SK-N-MC (cell line): ENCODE measurements at places on chromosomes 16 and 17.

DNA sequence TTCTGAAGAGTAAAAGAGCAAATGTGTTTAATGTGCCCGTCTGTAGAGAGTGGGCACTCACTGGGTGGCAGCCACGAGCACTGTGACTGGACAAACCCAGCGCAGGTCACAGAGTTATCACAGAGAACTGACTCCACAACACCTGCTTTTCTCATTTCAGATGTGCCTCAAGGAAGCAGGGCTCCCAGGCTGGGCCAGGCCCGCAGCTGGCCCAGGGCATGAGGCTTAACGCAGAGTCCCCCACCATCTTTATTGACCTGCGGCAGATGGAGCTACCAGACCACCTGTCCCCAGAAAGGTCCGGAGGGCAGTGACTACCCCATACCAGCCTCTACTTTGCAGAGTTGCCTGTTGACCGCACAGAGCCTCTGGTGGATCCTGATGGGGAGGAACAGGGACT lies 11.9 kb downstream of the DNAAF8 start:
- DNase-seq, result no peak

- no peak for DNase-seq
Measured at GRCh38 chr17:79410681-79411080, 200.2 kb downstream of the RBFOX3 start.

GRCh38 chr17:36840796-36841195 lies 96.5 kb upstream of the LHX1 start:
- DNase-seq, result no peak

GRCh38 chr17:51667706-51668083 lies 407.3 kb downstream of the UTP18 start:
- DNase-seq, result no peak

GRCh38 chr17:59378675-59379074 lies 47.2 kb downstream of the YPEL2 start:
- no peak for DNase-seq

GRCh38 chr16:9151074-9151473 lies 59.6 kb downstream of the HAPSTR1 start:
- DNase-seq, result no peak

GRCh38 chr16:65772134-65772732 lies 594.3 kb upstream of the CDH5 start:
- no peak for DNase-seq

DNA sequence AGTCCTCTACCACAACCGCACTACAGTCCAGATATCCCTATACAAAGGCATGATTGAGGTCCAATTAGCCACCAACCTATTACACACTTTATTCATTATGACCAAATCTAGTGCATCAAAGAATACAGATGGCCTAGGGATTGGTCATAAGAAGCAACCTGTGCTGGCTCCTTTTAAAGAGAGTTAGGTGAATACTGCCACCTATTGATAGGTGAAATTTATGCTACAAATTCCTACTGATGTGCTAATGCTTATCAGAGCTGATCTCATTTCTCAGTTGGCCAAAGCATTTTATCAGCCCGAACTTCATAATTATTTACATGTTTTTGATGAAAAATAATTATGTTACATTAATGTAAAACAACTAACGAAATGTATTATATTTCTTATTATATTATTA lies 166.3 kb downstream of the ANKFN1 start:
- peak; percentile 6 for DNase-seq

DNA sequence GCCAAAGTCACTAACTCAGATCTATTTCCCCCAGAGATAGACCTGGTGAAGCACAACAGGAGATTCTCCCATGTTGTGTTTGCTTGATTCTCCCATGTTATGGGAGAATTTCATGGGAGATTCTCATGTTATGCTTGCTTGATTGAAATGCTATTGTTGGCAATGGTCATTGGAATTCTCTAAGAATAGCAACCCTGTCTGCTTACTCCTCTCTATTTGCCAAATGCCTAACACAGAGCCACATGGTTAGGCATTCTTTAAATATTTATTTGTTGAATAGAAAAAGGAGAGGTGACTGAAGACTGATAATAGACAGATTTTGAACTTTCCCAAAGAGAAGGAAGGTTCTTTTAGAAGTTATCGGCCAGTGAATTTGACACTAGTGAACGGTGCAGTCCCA lies 111.5 kb upstream of the MPHOSPH6 start:
- no peak for DNase-seq

DNA sequence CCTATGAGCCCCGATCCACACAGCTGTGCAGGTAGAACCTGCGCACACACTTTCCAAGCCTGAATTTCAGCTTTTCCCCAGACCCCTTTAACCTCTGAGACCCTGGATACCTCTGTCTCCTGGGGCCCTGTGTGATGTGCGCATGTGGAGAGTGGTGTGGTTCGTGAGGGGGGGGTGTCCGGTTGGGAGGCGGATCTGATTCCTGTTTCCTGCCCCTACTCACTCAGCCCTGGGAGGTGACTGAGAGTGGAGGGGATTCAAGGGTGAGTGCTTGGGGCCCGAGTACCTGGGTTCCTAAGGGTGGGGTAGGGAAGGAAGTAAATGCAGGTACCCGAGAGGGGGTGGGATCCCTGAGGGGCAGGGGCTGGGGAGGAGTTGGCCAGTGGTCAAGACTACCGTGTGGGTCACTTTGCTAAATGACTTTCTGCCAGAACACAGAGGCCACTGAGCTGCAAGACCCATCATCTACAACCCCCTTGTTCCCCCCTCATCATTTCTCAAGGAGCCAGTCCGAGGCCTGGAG lies 621 bp downstream of the ARHGEF15 start:
- no peak for DNase-seq

DNA sequence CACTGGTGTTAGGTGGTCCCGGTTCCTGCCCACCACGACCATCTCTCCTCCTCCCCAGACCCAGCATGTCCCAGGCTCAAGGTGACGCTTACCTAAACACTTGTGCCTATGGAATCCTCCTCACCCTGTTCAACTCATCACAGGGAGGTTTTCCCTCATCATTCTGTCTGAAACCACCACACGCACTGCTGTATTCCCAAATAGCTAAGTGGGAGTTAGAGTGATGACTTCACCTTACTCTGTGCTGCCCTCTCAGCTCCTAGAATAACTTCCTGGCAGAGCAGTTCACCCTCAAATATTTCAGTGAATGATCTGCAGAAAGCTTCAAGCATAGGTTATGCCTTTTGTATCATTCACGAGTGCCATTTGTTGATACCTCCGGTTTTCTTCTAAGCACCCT lies 216.5 kb downstream of the CPPED1 start:
- no peak for DNase-seq

GRCh38 chr16:56198755-56199114 lies 7.4 kb downstream of the GNAO1 start:
- DNase-seq, result no peak

DNA sequence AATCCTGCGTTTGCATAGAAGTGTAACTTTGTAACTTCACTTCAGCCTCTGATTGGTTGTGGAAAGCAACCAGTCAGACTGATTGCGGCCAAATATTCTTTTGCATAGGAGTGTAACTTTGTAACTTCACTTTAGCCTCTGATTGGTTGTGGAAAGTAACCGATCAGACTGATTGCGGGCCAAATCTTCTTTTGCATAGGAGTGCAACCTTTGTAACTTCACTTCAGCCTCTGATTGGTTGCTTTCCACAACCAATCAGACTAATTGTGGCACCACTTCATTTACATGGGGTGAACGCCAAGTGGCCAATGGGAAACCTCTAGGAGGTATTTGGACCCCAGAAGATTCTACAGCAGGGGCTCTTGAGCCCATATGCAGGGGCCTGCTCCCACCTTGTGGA lies 1.8 kb upstream of the TMEM98 start:
- DNase-seq, result no peak

DNA sequence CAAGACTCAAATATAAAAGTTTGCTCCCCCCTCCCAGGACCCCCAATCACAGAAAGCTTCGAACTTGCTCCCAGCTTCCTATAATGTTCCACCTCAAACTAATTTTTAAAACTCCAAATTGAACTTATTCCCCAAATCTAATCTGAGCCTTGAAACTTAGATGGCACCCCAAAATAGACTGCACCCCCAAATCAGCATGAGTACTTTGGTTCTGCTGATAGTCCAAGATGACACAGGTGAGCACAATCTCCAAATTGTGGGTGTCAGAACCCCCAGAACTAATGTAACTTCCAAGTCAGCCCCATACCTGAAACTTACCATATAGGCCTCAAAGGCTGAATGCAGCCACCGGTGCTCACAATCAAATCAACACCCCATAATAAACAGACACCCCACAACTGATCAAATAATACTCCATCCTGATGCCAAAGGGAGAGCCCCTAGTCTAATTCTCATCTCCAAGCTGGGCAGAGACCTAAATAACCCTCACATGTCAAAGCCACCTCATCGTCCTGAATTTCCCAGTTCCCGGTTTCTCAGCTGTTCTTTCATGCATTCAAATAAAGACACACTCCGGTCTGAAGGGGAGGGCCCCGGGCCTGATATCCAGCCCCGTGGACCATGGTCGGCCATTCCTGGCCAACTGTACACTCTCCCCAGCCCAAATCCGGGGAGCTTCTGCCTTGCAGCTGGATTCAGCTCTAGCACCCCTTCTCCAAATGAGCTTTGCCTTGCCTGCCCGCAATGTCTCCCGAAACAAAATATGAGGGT lies 1.8 kb upstream of the BCL6B start:
- DNase-seq, result no peak

DNA sequence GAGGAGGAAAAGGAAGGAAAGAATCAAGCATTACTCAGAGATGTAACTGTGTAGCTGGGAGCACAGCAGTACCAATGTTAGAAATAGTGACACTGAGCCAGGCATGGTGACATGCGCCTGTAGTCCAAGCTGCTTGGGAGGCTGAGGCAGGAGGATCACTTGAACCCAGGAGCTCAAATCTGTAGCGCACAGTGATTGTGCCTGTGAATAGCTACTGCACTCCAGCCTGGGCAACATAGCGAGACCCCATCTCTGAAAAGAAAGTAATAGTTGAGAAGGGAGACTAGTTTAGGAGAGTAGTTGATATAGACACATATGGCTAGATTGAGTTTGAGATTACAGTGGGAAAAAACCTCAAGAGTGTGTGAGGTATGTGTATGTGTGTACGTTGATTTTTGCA lies 17.8 kb downstream of the MAP3K3 start:
- DNase-seq, result no peak

DNA sequence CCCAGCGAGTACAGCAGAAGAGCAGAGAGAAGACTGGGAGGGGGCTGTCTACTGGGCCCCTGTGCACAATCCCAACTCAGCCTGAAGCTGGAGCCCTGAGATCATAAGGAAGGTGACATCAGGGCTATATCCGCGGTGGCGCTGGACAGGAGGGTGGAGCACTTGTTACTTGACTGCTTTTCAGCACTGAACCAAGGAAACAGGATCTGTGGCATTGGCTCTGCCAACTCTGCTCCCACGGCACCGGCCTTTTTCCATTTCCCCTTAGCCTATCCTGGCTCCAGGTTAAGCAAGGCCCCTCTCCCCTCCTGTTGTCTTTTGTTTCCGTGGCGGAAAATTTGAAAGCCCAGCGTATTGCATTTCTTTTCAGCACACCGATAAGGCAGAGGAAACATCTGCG lies 125.0 kb upstream of the IRX3 start:
- no peak for DNase-seq

DNA sequence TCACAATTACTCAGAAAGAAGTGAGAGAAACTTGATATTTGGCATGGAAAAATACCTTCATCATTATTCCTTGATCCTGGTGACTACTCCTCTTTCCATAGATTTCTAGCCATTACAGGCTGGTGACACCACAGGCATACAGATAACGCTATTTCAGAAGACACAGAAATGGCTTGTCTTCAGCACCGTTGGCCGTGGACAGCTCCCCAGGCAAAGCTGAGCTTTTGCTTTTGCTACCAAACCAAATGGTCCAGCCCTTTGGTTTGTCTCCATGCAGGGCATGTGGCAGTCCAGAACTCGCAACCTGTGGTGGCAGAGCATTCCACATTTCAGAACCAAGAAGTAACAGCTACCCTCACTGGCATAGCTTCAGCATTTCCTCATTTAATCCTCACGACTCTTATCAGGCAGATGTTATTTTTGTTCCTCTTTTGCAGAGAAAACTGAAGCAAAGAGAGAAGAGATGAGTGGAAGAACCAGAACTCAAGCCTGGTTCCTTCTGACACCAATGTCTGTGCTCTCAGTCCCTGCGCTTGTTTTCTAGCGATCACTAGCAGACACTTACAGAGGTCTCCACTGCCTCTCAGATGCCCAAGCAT lies 55.5 kb downstream of the HS3ST4 start:
- DNase-seq, result no peak
